ENCODE measurements at places on chromosomes 5 and 9. TPM values are rescaled to one million over a fixed set of nuclear protein-coding genes. Genes with fewer than 3 reads are reported as not detected.

TLE1 gene
- 25.5 TPM for polyA plus RNA-seq

ABO gene
- polyA plus RNA-seq, result 0.10 TPM

PCDHB11 gene
- polyA plus RNA-seq, result 0.08 TPM

GDA gene
- 24.4 TPM for polyA plus RNA-seq

CMYA5 gene
- 1.3 TPM for polyA plus RNA-seq

FAM120A gene
- 28.3 TPM for polyA plus RNA-seq

SPRY4 gene
- 2.7 TPM for polyA plus RNA-seq

TMEM171 gene
- 1.4 TPM for polyA plus RNA-seq

CLIC3 gene
- 0.38 TPM for polyA plus RNA-seq

RANBP3L gene
- 0.42 TPM for polyA plus RNA-seq

RNF183 gene
- polyA plus RNA-seq, result not detected

CIZ1 gene
- polyA plus RNA-seq, result 13.6 TPM

LURAP1L gene
- 7.8 TPM for polyA plus RNA-seq

PCDHA13 gene
- polyA plus RNA-seq, result 0.03 TPM

HTR4 gene
- polyA plus RNA-seq, result 0.20 TPM

IDNK gene
- polyA plus RNA-seq, result 14.8 TPM

FASTKD3 gene
- 6.3 TPM for polyA plus RNA-seq

PCAT7 gene
- polyA plus RNA-seq, result 0.95 TPM

OR1J1 gene
- not detected for polyA plus RNA-seq

ARHGEF28 gene
- polyA plus RNA-seq, result 1.6 TPM

PRRC1 gene
- 19.6 TPM for polyA plus RNA-seq

RNF180 gene
- polyA plus RNA-seq, result 1.1 TPM

KCTD16 gene
- polyA plus RNA-seq, result 0.01 TPM

ZNF462 gene
- polyA plus RNA-seq, result 0.78 TPM

S1PR3 gene
- polyA plus RNA-seq, result 1.4 TPM

TRAF1 gene
- polyA plus RNA-seq, result 1.0 TPM

BHMT gene
- 197 TPM for polyA plus RNA-seq

INSYN2B gene
- not detected for polyA plus RNA-seq

FBP1 gene
- 401 TPM for polyA plus RNA-seq

OTP gene
- polyA plus RNA-seq, result not detected

All from liver (tissue), 10 donors.